Stimulated activated CD8-positive, alpha-beta memory T cell treated with anti-CD3 and anti-CD28 coated beads, Interleukin-2, amount 100 ng/mL, for 1 hour (primary cell): ENCODE measurements at places on chromosomes 6 and 20.
A peak's percentile ranks its signal among the peaks of the same experiment; 100 is the strongest.

- no peak for DNase-seq
Observed at GRCh38 chr6:169501128-169501527, 200.7 kb downstream of the WDR27 start.

DNA sequence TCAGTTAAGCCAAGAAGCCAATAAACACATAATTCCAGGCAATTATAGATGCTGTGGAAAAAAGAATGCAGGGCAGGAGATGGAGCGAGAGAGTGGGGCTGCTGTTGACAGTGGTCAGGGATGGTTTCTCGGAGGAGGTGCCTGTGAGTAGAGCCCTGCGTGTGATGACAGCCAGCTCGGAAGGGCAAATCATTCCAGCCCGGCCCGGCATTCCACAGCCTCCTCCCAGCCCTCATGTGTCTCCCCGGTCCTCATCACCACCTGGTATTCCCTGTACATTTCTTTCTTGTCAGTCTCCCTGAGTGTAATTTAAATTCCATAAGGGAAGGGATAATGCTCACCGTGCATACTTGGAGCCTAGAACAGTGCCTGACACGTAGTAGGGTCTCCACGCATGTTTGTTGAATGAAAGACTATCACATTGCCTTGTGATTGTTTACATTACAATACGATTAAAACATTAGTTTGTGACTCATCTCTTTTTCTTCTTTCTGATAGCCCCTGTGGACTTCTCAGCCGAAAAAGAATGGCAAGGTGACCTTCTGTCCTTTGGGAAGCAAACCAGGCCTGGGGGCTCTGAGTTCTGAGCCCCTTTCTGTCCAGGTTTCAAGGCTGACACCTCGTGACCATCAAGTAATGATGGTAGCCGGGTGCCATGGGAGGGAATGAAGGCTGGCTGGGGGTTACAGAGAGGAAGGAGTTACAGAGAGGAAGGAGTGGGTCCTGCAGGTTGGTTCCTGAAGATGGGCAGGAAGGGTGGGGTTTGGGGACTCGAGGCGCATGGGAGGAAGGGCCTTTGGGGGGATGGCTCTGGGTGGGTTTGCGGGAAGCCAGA is 379.5 kb upstream of the SULF2 start:
- DNase-seq: no peak

DNA sequence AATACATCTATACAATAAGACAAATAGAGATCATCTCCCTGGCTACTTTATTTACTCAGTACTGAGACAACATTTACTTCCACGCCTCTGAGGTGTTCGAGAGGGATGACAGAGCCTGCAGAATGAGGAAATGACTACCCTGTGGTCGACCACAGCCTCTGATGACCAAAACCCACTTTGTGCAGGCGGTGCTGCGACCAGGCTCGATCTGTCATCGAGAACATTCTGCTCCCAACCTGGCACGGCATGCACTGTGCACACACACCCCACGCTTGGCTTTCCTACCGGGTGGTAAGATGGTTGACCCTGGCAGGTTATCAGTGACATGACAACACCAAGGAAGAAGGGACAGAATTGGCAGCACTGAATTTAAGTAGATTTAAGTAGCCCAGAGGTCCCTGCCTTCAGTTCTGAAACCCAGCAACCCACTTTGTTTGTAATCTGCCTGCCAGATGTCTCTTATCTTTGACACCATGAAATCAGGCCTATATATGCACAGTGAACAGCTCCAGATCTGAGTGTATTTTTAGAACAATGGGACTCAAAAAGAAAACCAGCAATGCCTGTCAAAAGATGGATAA is 42.6 kb downstream of the TTI1 start:
- DNase-seq: peak; percentile 23

DNA sequence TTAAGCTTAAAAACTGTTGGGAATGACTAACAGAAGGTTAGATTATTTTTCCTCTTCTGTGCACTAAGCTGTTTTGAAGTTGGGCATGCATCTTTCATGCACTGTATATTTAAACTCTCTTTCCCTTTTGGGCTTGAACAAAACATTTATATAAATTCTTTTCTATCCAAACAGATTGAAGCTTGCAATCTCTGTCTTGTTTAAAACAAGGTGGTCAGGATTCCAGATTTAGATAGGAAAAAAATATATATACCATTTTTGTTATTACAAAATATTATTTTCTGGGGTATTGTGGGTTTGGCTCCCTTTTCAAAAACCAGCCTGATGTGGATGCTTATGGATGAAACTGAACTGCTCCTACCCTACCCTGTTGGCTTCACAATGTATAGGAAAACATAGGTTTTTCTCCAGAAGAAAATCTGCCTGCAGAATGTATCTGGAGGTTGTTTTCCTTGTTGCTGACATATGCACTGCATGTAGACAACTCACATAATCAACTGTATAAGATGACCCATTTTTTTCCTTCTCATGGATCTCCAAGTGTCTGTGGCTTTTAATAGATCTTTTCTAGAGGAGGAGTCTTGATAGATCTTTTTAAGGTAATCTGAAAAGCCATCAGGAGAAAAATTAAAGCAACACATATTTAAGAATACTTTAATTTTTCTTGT is 146.3 kb downstream of the PRL start:
- no peak for DNase-seq

- no peak for DNase-seq
Observed at GRCh38 chr6:27693766-27694546, 218.2 kb downstream of the OR2B2 start.

DNA sequence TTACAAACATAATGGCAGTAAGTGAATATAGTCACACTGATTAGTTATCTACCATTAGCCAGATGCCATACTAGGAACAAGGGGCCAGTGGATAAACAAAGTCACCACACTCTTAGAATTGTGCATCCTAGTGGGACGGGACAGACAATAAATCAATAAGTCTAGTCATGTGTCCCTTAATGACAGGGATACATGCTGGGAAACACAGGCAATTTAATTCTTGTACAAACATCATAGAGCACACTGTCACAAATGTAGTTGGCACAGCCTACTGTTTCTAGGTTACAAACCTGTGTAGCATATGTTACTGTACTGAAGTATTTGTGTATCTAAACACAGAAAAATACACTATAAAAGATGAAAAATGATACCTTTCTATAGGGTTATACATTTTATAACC is 123.0 kb upstream of the FAM184A start:
- no peak for DNase-seq

DNA sequence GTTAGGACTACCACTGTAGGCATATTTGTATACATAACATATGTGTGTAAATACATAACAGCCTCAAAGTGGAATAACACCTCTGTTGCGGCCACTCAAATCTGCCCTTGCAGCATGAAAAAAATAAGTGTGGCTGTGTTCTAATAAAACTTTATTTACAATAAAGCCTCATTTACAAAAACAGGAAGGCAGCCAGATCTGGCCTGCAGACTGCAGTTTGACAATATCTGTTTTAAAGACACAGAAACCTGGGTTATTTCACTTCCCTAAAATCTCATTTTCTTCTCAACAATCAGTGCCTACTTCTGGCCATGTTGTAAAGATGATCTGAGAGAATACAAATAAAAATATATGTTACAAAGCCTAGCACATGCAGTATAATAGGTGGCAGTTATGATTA is 53.9 kb upstream of the SCML4 start:
- DNase-seq: no peak
